ENCODE measurements at places on chromosomes 5 and 9.

DNA sequence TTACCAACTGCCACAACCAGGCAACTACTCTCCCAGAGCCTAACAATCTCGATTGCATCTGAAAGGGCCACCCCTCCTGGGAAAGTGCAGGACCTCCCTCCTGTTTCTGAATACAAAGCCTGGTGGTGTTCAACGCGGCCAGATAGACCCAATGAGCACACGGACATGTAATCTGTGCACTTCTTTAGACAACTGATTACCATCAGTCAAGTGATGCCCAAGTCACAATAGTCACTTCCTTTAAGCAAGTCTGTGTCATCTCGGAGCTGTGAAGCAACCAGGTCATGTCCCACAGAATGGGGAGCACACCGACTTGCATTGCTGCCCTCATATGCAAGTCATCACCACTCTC, 739 bp downstream of the C9orf72 start:
- DNase-seq = peak; percentile 44

DNA sequence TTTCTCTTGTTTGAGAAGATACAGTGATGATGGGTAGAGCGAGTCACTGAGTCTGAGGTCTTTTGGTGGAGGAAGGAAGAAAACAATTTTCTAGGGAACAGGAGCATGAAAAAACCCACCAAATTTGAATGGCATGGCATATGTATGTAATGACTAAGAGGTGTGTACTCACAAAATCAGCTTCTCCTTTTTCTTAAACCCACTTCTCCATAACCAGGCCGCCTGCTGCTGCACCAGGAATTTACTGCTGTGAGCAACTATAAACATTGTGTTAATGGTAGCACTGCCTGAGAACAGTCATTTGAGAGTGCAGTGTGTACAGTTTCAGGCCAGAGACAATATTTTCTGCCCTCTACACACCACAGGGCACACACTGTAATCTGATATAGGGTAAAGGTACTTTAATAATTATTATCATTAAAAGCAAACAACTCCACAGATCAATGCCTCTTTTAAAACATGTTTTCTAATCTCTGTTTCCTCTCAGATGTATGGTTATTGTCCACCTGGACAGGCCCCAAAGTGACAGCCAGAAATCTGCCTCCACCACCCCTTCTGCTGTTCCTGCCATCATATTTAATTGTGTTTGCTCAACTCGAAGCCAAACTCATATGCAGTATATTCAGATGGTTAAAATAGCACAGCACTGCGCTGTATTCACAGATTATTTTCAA, 241.6 kb downstream of the KIAA0825 start:
- DNase-seq = no peak

- DNase-seq = peak; percentile 88
Observed at GRCh38 chr9:112112519-112112918, 62.6 kb downstream of the SUSD1 start.

DNA sequence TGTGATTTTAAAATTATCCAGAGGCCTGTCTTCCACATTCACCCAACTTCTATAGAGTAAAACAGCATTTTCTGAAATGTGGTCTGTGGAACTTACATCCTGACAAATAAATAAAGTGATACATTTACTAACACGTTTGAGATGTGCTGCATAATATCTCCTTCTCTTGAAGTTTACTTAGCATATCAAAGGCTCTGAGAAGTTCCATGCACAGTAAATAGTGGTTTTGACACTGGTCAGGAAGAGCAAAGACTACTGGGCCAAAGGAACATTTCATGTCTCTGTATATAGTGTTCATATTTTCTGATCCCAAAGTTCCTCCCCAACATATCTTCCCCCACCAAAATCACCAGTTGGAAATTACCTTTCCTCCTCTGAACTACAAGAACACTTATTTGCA, 30.5 kb upstream of the TARS1 start:
- no peak for DNase-seq

DNA sequence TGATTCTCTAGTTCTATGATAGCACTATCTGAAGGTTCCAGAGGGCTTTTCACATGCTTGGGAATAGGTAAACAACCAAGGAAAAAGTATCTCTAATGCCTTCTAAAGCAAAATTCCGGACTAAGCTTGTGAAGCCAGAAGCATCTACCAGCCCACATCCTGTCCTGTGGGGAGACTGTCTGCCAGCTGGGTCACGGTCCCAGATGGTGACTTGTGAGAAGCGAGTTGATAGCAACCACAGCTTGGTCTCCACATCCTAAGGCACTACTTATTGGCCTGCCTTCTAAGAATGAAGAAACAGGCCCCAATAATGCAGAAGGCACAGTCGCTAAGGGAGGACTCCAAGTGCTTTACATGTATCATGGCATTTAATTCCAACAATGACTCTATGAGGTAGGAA, 184.1 kb upstream of the ADRA1B start:
- DNase-seq = peak; percentile 11

- DNase-seq = no peak
Observed at GRCh38 chr9:131578021-131578420, 32.7 kb downstream of the PRRT1B start.

DNA sequence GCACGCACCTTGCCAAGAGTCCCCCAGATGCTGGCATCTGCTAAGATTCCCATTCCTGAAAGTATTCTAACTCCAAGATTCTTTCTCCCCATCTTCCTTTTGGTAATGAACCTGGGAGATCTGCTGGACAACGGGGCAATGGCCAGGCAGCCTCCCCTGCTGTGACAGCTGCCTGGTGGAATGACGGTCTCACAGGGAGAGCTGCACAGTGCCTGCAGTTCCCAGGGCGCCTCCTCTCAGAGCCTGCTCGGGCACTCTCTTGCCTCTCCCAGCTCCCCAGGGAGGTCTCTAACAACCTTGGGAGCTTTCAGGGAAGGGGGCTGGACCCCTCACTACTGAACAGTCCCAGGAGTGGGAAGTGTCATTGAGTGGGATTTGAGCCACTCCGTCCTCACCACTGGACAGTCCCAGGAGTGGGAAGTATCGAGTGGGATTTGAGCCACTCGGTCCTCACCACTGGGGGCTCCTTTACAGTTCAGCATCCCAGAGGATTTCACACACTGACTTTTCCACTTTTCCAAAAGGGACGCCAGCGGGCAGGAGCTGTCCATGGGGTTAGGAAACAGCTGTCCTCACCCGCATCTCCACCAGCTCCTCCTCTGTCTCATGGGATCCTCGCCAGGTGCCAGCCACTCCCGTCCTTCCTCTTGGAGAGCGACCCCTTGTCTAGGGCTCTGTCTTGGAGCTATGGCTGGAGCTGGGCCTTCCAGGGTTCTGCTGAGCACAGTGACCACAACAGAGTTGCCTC, 65.7 kb downstream of the ADAMTS2 start:
- DNase-seq = no peak
